KBM-7 (cell line): ENCODE measurements at places on chromosomes 2 and 18.

DNA sequence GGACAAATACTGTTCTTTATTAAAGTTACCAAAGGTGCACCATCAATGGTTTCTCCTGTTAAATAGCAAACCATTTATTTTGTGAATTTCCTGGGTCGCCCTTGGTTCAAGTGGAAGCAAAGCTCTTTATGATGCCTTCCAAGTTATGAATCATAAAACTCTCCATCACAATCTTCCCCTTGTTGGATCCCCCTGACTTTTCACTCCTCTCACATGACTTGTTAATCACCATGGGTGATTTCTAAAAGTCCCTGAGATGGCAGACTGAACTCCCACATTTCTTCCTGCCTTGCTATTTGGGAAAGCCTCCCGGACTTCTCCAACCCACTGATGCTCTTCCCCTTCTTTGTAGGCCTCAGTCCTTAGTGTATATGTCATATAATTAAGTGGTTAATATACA, 176.0 kb downstream of the THADA start:
- DNase-seq: no peak

GRCh38 chr2:100941646-100942240, 60.3 kb upstream of the RPL31 start:
- DNase-seq: no peak

- no peak for DNase-seq
These were observed 42.9 kb downstream of the OTX1 start for GRCh38 chr2:63093502-63093901.

DNA sequence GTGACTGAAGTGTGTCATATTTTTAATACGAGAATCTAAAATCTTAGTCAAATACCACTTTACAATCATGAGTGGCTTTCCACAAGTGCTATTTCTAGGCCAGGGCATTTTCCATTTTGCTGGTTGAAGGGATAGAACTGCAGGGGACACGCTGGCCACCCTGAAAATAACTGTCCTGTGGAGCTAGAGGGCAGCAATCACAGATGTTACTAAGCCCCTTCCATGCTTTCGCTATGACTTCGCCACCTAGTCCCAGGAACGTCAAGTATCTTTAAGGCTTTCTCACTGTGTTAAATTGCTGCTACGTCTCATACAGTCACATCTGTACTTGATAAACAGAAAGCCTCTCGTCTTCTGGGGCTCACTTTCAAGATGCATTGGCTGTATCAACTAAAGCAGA, 171.8 kb downstream of the CDH2 start:
- DNase-seq: no peak

- DNase-seq: no peak
These were observed 87.4 kb downstream of the NCKAP5 start for GRCh38 chr2:133480707-133481429.

- peak; percentile 8 for DNase-seq
These were observed 257.0 kb upstream of the GYPC start for GRCh38 chr2:126399001-126399400.

GRCh38 chr2:238710032-238710735, 137.7 kb upstream of the TWIST2 start:
- DNase-seq: no peak

- DNase-seq: no peak
These were observed 13.2 kb downstream of the ITGB1BP1 start for GRCh38 chr2:9410108-9410507.

- no peak for DNase-seq
These were observed 3.8 kb downstream of the LYPD6 start for GRCh38 chr2:149334156-149334555.

DNA sequence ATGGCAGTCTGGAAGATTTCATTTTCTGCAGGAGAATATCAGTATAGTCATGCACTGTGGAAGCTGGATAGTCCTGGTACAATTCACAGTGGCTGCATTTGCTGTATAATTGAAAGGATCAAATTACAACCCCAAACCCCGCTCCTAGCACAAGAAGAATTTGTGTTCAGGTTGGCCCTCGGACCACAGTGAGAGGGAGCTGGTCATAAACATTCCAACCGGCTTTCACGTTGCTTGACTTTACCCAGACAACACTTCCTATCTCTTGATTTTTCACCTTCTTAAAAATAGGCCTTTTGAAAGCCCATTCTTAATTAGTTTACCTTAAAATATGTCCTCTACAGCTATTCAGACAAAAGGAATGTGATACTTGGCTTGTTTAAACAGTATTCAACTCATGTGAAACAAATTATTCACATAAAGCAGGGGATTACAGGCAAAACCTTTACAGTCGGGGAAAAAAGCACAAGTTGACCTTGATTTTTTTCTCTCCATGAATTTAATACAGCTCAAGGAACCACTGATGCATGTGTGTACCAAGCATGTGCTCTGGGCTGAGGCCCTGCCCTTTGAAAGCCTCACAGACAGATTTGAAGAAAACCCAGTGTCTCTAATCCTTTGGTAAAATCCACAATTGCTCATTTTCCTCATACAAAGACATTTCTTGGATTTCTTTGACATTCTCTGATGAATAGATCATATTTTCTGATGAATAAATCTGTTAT, 143.0 kb upstream of the SOX11 start:
- no peak for DNase-seq

GRCh38 chr18:56823986-56824565, 172.9 kb downstream of the WDR7 start:
- DNase-seq: no peak

DNA sequence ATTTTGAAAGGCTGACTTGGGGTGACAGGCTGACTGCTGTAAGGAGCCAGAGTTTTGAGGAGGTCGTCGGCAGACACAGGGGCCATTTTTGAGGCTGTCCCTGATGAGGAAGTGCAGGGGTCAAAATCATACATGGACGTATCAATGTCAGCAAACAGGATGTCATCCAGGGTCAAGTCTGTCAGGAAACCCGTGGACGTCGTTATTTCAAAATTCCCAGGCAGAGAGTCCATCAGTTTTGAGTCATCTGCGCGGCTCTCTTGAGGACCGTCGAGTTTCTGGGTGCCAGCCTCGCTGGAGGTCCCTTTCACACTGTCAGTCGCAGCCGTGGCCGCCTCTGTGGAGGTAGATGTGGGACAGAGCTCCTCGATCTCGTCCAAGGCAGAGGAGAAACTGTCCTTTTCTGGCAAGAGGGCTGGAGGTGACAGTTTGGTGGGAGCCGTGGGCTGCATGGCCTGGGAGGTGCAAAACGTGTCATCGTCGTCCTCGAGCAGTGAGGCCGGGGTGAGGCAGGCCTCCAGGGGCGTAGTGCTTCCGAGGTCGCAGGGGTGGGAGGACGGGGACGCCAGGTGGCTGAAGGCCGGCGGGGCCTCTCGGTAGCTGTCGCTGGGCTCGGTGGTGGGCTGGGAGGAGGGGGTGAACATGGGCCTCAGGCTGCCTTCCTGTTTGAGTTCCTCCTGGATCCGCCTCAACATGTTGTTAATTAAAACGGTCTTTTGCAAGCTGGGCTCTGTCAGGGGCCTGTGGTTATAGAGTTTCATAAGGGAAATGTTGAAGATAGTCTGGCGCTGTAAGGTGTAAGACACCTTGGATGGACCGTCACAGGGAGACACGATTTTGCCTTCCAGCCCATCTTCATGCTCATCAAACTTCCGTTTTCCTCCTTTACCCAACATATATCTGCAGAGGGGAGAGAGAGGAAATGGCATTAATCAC, 17.5 kb downstream of the SERTAD2 start:
- DNase-seq: peak; percentile 93

GRCh38 chr18:68083131-68083530, 566.6 kb upstream of the DSEL start:
- no peak for DNase-seq

DNA sequence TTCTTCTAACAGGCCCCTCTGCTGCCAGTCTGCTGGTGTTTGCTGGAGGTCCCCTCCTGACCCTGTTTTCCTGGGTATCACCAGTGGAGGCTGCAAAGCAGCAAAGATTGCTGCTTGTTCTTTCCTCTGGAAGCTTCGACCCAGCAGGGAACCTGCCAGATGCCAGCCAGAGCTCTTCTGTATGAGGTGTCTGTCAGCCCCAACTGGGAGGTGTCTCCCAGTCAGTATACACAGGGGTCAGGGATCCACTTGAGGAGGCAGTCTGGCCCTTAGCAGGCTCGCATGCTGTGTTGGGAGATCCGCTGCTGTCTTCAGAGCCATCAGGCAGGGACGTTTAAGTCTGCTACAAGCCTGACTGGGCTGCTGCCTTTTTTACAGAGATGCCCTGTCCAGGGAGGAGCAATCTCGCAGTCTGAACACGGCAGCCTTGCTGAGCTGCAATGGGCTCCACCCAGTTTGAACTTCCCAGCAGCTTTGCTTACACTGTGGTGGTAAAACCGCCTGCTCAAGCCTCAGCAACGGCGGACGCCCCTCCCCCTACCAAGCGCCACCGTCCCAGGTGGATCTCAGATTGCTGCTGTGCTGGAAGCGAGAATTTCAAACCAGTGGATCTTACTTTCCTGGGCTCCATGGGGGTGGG, 29.9 kb downstream of the CHCHD5 start:
- no peak for DNase-seq

GRCh38 chr2:237665713-237666143, 38.3 kb downstream of the LRRFIP1 start:
- no peak for DNase-seq

- no peak for DNase-seq
These were observed 51.7 kb downstream of the MFSD6 start for GRCh38 chr2:190459881-190460280.

DNA sequence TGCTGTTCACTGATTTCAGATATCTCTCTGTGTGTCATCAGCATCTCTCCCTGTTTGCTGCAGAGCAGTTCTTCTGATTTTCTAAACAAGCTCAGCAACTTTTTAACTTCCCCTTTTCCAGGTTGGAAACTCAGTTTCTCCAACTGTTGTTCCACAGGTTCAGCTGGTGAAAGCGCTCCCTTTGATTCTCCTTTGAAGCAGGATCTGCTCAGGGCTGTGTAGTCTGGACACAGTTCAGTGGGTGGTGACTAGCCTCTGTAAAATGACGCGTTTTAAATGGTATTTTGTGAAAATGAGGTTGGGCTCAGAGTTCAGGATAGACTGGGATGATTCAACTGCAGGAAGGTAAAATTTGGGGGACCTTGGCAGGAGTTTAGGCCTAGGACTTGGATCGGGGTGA, 106.3 kb downstream of the TRIM43 start:
- DNase-seq: no peak

DNA sequence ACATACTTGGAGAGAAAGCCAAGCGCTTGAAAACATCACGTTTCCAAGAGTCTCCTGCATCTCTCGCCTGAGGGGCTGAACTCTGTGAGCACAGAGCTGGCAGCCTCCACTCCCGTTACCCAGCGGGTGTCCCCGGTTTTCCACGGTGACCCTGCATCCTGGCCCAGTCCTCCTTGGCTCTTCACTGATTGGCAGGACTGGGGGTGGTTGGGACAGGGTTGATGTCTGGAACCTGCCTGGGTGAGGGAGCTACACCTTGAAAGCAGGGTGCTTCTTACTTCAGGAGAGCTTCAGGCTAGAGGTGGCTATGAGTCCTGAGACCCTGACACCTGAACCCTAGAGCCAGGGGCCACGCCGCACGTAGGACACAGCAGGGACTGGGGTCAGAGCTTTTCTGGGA, 234.1 kb downstream of the DYSF start:
- DNase-seq: no peak

GRCh38 chr2:27730980-27731691, 40.4 kb upstream of the MRPL33 start:
- no peak for DNase-seq

DNA sequence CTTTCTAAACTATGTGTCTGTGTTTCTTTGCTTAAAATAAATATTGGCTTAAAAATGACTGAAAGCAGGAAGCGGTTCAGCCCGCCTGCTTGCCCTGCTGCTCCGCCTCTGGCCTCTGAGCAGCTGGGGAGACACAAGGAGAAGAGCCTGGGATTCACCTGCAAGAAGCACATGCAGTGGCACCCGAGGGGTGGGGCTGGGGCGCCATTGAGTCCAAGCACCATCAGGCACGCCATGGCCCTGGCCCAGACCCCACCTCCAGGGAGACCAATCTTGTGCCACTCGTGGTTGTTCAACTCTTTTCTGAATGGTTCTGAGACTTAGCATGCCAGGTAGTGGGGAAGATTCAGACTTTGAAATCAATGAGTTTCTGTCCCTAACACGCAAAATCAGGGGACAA, 495.5 kb upstream of the MYT1L start:
- DNase-seq: no peak

- DNase-seq: no peak
These were observed 316.1 kb upstream of the MYT1L start for GRCh38 chr2:2647141-2647541.

GRCh38 chr2:142223309-142223708, 92.5 kb upstream of the LRP1B start:
- DNase-seq: peak; percentile 15

- DNase-seq: no peak
These were observed 77.4 kb downstream of the TXNL1 start for GRCh38 chr18:56560992-56561391.

DNA sequence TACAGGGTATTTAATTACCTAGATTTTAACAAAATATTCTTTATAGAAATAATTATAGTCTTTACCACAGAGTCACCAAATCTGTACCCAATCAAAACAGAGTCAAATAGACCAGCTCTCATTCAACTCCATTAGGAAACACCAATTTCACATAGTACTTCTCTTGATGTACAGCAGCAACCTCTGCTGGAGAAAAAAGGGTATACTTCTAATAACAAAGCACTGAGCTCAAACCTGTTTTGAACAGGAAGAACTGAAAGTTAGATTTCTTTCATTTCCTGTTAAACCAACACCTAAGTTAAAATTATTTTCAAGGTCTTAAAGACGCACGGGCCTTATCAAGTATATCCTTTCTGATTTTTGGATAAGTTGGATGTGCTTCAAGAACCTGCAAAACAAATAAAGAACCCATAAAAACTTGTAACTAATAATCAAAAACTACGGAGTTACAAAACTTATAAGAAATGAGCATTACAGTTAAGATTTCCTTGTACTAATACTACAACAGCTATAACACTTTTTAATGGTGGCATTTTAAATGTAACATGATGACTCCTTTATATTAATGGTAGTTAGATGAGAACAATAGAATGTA, 79.0 kb downstream of the TTC21B start:
- DNase-seq: peak; percentile 52

GRCh38 chr18:35038881-35039491, 2.2 kb upstream of the MAPRE2 start:
- peak; percentile 80 for DNase-seq

DNA sequence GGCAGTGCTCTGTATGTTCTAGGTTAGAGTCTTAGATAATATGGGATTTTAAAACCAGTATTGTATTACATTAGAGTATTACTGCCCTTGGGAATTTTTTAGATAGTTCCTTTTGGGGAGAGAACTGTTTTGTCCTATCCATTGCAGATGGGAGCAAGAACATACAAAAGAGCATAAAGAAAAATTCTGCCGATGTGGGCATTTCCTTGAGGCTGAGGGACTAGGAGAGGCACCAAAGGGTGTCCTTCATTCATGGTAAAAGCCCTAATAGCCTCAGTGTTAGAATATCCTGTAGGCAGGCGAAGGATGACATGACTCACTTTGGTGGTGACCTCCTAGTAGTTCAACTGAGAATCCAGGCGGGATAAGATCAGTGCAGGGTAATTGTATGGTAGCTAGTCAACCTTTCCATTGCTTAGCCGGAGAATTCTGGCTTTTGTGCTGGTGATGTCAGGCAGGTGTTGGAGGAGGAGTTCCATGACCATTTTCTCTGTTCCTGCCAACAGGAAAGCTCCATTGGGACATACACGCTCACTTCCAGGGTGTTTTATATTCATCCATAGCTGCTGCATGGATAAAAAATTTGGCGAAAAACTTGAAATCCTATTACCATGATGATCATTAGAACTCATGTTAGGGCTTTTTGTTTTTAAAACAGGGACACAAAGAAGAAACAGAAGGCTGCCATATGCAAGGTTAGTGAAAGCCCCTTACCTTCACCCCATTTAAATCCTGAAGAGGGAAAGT, 28.1 kb downstream of the EPAS1 start:
- DNase-seq: no peak
